ENCODE measurements at places on chromosomes 7 and 10.

DNA sequence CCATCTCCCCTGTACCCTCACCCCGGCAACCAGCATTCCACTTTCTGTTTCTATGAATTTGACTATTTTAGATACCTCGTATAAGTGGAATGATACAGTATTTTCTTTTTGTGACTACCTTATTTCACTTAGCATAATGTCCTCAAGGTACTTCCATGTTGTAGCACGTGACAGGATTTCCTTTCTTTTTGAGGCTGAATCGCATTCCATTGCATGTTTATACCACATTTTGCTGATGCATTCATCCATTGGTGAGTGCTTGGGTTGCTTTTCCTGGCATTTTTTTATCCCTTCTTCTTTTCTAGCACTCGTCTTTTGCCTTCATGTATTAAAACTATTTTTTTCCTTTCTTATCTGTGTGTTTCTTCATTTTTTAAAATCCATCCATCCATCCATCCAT is 22.3 kb upstream of the EXOC6 start:
- H3K27ac ChIP-seq: no peak overlapping the region
- no peaks in the 10 kb centered on the region for H3K27me3 ChIP-seq
- DNase-seq: no peak

DNA sequence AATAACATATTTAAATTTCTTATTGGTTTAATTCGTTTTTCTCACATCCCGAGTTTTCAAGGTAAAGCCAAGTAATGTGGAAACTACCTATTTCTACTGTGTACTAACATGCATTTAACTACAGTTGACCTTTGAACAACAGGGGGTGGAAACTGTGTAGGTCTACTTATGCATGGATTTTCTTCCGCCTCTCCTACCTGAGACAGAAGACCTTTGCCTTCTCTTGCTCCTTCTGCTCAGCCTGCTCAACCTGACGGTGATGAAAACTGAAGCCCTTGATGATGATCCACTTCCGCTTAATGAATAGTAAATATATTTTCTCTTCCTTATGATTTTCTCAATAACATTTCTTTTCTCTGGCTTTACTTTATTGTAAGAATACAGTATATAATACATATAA is 18.5 kb downstream of the MEOX2 start:
- H3K4me1 ChIP-seq: no peaks in the 10 kb centered on the region
- H3K4me3 ChIP-seq: no peak overlapping the region
- no peak for DNase-seq
- no peak overlapping the region for H3K27ac ChIP-seq

GRCh38 chr10:124320778-124321432 is 97.8 kb downstream of the OAT start:
- no peak overlapping the region for H3K4me3 ChIP-seq
- peaks cover 15% of the 10 kb centered on the region for H3K4me1 ChIP-seq
- peaks cover 20% of the 10 kb centered on the region for H3K27me3 ChIP-seq
- no peak overlapping the region for H3K27ac ChIP-seq

GRCh38 chr7:73810998-73811360 is 19.8 kb upstream of the CLDN4 start:
- no peak overlapping the region for H3K4me3 ChIP-seq
- H3K4me1 ChIP-seq: peaks cover 4% of the 10 kb centered on the region
- no peak for DNase-seq
- no peaks in the 10 kb centered on the region for H3K27me3 ChIP-seq

DNA sequence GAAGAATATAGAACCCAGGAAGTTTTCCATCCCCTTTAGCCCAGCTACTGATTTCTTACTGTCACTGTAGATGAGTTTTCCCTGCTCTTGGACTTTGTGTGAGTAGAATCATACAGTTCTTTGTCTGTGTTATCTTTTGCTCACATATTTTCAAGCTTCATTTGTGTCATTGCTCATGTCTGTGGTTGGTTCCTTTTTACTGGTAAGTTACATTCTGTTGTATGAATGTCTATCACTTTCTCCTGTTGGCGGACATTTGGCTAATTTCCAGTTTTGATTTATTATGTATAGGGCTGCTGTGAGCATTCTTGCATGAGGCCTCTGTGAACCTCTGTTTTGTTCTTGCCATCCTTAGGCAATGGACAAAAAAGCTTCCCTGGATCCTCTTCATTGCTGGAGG is 5.3 kb downstream of the GLRX3 start:
- H3K4me3 ChIP-seq: no peak overlapping the region
- H3K27me3 ChIP-seq: no peaks in the 10 kb centered on the region
- peaks cover 19% of the 10 kb centered on the region for H3K4me1 ChIP-seq
- H3K36me3 ChIP-seq: peaks cover 8% of the 10 kb centered on the region
- H3K27ac ChIP-seq: no peak overlapping the region

DNA sequence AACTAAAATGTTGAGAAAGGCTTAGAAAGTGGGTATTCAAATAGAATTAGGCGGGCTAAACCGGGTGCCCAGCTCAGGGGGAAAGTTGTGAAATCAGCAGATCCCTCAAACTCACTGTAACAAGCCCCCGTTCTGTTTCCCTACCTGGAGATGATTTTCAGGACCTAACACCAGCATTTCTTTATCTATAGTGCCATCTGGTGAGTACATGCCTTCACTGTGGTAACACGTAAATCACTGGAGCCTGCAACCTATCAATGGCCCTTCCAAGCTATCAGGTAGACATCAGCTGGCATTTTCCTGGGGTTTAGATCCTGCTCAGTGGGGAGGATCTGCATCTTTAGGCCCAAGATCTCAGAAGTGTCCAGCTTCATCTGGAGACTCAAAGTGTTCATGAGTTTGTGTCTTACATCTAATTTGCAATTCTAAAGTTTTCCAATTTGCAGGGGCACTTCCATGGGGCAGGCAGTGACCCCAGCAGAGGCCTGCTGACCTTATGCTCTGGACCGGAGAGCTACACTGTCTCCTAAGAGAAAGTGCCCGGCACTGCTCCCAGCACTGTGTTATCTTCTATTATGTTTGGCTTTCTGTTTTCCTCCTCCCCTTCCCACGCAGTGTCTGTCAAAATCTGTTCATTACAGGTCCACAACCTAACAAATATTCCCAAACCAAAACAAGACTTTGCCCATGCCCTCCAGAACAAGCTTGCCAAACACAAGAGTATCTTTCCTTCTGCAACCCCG is 132.5 kb downstream of the LSM5 start:
- no peaks in the 10 kb centered on the region for H3K36me3 ChIP-seq
- peaks cover 29% of the 10 kb centered on the region for H3K27me3 ChIP-seq
- no peak for DNase-seq
- no peak overlapping the region for H3K4me3 ChIP-seq

DNA sequence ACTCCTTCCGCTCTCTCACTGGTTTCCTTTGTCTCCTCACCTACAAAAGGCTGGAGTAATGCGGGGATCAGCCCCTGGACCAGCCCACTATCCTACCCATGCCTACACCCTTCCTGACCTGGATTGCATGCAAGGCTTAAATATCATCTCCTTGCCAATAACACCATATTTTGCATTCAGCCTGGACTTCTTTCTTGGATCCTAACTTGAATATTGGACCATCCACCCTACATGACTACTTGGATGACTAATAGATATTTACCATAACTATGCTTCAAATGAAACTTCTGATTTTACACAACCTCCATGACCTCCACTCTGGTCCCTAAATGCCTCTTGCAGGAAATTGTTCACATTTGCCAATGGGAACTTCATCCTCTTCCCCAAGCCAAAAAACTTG is 188.3 kb upstream of the AKR1E2 start:
- no peak overlapping the region for H3K4me3 ChIP-seq
- DNase-seq: no peak
- H3K27ac ChIP-seq: no peak overlapping the region
- no peaks in the 10 kb centered on the region for H3K27me3 ChIP-seq
- H3K36me3 ChIP-seq: no peaks in the 10 kb centered on the region

Data from mesenchymal stem cell (in vitro differentiated cells and primary cell).